Testis (tissue), 5 donors: ENCODE measurements at places on chromosomes 1 and 21.
A peak's percentile ranks its signal among the peaks of the same experiment; 100 is the strongest.

- no peaks in the 10 kb centered on the region for H3K27me3 ChIP-seq
- H3K27ac ChIP-seq, result peak overlapping the region; percentile 91
- peaks cover 37% of the 10 kb centered on the region for H3K4me1 ChIP-seq
- no peaks in the 10 kb centered on the region for H3K36me3 ChIP-seq
These were observed 654 bp upstream of the ARHGEF2 start for GRCh38 chr1:155978973-155979429.

GRCh38 chr1:169594391-169594790 is 8.1 kb upstream of the F5 start:
- no peak overlapping the region for H3K4me3 ChIP-seq
- no peak for DNase-seq
- H3K27me3 ChIP-seq, result no peaks in the 10 kb centered on the region
- H3K27ac ChIP-seq, result no peak overlapping the region
- H3K36me3 ChIP-seq, result no peaks in the 10 kb centered on the region

DNA sequence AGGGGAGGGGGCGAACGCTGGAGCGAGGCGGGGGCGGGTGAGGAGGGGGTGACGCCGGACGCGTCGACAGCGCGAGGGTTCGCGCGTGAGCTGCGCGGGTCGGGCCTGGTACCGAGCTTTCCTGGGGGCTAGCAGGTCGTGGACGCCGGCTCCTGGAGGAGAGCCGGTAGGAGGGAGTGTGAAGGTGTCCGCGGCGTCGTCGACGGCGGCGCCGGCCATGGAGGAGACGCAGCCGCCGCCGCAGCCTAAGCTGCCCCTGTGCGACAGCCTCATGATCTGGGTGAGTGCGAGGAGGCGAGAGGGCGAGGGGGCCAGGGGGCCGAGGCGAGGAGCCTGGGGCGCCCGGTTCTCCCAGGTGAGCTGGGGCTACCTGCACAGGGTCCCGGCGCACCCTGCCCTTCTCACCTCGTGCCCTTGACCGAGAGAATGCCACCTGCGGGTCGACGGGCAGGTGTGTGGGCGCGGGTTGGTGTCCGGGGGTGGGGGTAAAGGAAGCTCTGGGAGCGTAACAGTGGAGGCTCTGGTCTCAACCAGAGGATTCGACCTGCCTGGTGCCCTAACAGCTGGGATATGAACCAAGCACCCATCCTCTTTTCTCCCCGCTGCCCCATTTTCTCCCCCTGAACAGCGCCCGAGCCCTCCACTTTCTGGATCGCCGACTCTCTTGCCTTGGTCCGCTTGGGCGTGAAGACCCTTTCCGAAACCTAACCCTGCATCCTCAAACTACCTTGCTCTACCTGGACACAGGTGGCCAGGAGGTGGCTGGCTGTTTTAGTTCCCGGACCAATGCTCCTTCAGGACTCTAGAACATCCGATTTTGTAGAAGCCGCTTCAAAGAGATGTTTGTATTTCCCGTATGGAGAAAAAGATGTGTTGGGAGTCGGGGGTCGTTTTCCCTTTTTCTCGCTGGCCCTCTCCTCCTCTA is at the start of gene HOOK1:
HOOK1 (plus strand) TSS at position 49 of the 925 bp plus-strand sequence; CDS start at position 218, 169 bp downstream.
- peak; percentile 27 for DNase-seq
- H3K4me1 ChIP-seq, result no peaks in the 10 kb centered on the region
- H3K27ac ChIP-seq, result no peak within 1 kb of the TSS
- H3K36me3 ChIP-seq, result no peaks in the 10 kb centered on the region
- no peaks in the 10 kb centered on the region for H3K27me3 ChIP-seq

GRCh38 chr21:44074315-44074958 is 32.8 kb upstream of the PWP2 start:
- no peaks in the 10 kb centered on the region for H3K36me3 ChIP-seq
- no peaks in the 10 kb centered on the region for H3K27me3 ChIP-seq
- H3K4me1 ChIP-seq, result no peaks in the 10 kb centered on the region
- DNase-seq, result no peak
- H3K27ac ChIP-seq, result no peak overlapping the region
- H3K4me3 ChIP-seq, result no peak overlapping the region

DNA sequence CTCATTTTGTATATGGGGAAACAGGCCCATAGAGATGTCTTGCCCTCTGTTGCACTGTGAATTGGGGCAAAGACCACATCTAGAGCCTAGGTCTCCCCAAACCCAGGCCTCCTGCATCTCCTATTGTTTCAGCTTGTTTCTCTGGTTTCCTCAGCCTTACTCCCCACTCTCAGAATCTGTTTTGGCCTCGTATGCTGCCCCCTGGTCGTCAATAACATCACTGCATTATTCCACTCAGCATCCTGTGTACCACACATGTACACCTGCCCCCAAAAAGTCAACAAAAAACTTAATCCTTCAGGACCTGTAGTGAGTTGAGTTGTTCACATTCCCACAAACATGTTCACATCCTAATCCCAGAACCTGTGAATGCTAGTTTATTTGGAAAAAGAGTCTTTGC is 184.8 kb downstream of the BRINP2 start:
- no peaks in the 10 kb centered on the region for H3K36me3 ChIP-seq
- H3K27me3 ChIP-seq, result no peaks in the 10 kb centered on the region
- peak; percentile 34 for DNase-seq

DNA sequence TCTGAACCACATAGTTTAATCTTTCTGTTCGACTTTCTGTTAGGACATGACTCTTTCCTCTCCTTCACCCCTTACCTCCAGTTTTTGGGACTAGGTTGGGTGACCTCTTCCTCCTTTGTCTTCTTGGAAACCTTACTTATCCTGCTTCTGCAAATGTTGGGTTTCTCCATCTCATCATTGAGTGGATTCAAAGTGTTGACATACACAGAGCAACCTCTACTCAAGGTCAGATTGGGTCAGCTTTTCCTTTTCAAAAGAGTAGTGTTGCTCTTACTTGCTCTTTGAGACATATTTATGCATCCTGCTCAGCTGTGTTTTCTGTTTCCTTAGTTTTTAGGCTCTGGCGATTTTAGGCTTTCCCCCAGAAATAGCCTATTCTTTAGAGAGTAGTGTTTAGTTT is 3.7 kb downstream of the CAMTA1 start:
- H3K27ac ChIP-seq, result no peak overlapping the region
- peaks cover 11% of the 10 kb centered on the region for H3K4me1 ChIP-seq
- no peak overlapping the region for H3K4me3 ChIP-seq
- H3K36me3 ChIP-seq, result no peaks in the 10 kb centered on the region
- H3K27me3 ChIP-seq, result no peaks in the 10 kb centered on the region

- peak; percentile 96 for DNase-seq
- H3K4me3 ChIP-seq, result no peak overlapping the region
- H3K27me3 ChIP-seq, result no peaks in the 10 kb centered on the region
- peak overlapping the region; percentile 33 for H3K27ac ChIP-seq
These were observed 33.6 kb downstream of the ACOT11 start for GRCh38 chr1:54581621-54582035.

GRCh38 chr1:201172326-201172725 is 18.1 kb upstream of the TMEM9 start:
- H3K4me1 ChIP-seq, result peaks cover 6% of the 10 kb centered on the region
- H3K36me3 ChIP-seq, result no peaks in the 10 kb centered on the region
- no peaks in the 10 kb centered on the region for H3K27me3 ChIP-seq
- no peak overlapping the region for H3K27ac ChIP-seq
- no peak overlapping the region for H3K4me3 ChIP-seq
- DNase-seq, result no peak

DNA sequence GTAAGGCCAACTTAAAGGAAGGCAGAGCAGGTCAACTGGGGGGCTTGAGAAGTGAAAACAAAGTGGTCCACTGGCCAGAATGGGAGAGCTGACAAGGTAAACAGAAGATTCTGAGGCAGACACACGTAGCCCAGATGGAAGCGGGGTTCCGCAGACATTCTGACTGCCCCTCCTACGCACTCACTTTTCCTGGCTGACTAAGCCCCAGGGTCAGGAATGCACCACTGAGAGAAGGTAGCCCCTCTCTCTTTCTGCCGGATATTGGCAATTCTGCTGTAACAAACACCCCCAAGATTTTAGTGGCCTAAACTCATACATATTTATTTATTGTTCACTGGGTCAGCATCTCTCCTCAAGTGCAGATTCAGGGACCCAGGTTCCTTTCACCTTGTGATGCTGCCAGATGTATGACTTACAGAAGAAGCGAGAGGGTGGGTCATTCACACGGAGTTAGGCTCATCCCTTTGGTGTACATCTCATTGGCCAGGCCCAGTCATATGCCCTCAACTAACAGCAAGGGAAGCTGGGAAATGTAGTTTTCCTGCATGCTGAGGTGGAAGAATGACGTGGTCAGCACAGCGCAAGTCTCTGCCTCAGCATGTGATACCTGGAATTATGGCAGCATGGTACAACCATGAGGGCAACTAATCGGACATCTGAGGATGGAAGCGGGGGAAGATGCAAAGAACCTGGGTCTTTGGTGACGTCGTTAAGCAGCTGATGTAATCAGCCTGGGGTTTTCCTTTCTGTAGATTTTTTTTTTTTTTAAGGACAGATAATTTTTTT is 43.4 kb upstream of the MRPS6 start:
- no peaks in the 10 kb centered on the region for H3K36me3 ChIP-seq
- DNase-seq, result peak; percentile 85
- H3K27me3 ChIP-seq, result no peaks in the 10 kb centered on the region
- H3K27ac ChIP-seq, result no peak overlapping the region
- peak overlapping the region; percentile 29 for H3K4me3 ChIP-seq

DNA sequence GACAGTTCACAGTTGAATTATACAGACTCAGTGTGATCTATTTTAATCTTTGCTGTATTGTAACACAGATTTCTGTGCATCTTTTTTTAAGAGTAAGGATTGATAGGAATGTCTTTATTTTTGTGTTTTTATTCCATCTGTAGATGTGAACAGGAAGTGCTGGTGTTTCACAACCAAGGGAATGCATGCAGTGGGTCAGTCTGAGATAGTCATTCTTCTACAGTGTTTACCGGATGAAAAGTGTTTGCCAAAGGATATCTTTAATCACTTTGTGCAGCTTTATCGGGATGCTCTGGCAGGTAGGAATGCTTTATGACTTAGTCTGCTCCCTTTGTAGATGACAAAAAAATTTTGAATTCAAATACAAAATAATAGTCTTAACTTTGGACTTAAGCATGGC is 84.5 kb downstream of the CC2D1B start:
- DNase-seq, result no peak
- H3K36me3 ChIP-seq, result no peaks in the 10 kb centered on the region
- no peak overlapping the region for H3K4me3 ChIP-seq
- no peaks in the 10 kb centered on the region for H3K4me1 ChIP-seq
- no peaks in the 10 kb centered on the region for H3K27me3 ChIP-seq

DNA sequence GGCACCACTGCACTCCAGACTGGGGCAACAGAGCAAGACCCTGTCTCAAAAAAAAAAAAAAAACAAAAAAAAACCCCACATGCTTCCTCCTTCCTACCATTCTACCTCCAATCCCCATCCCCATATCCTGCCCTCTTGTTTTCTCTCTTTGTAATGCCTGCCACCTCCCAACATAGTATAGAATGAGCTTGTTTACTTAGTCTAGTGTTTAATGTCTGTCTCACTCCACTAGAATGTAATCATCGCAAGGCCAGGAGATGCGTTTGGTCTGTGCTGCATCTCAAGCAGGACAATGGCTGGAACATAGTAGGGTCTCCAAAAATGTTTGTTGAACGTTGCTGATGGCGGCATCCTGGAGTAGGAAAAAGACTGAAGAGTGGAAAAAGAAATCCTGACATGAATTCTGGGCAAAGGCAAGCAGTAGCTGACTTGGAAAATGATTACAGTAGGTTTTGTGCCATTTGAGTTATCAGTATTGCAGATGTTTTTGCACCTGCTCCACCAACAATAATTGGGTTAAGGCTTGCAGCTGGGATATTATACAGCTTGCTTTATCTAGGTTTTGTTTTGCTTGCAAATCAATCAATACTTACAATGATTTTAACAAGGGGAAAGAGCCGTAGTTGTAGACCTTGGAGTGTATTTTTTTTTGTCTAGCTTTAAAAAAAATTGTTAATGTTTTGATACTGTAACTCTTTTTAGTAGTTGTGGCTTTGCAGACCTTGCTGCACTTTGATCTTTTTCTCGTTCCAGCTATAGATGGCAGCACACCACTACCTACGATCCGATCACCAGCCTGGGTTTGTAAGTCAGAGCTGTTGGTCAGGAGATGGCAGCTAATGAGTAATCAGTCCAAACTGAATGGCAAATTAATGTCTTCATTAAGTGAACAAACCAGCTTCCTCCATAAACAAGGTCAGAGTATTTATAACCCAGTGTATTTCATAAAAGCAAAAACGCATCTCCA is 62.4 kb downstream of the BACH1 start:
- H3K4me1 ChIP-seq, result no peaks in the 10 kb centered on the region
- no peak overlapping the region for H3K27ac ChIP-seq
- no peak overlapping the region for H3K4me3 ChIP-seq
- no peaks in the 10 kb centered on the region for H3K27me3 ChIP-seq
- H3K36me3 ChIP-seq, result no peaks in the 10 kb centered on the region

DNA sequence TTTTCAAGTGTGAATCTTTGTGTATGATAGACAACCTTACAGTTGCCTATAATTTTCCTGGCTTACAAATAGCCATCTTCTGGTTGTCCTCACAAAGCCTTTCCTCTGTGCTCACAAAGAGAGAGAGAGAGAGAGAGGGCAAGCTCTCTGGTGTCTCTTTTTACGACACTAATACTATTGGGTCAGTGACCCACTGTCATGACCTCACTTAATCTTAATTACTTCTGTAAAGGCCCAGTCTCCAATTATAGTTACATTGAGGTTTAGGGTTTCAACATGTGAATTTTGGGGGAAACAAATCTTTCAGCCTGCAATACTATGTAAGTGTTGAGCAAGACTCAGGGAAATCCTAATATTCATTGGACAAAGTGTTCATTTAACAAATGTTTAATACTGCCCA is 167.4 kb upstream of the COL11A1 start:
- H3K4me3 ChIP-seq, result no peak overlapping the region
- no peak overlapping the region for H3K27ac ChIP-seq
- H3K4me1 ChIP-seq, result no peaks in the 10 kb centered on the region
- no peaks in the 10 kb centered on the region for H3K27me3 ChIP-seq
- no peaks in the 10 kb centered on the region for H3K36me3 ChIP-seq
- DNase-seq, result no peak

- no peak for DNase-seq
- no peak overlapping the region for H3K27ac ChIP-seq
- H3K27me3 ChIP-seq, result no peaks in the 10 kb centered on the region
- no peak overlapping the region for H3K4me3 ChIP-seq
These were observed 68.5 kb upstream of the SDC3 start for GRCh38 chr1:30977105-30977504.

- H3K4me1 ChIP-seq, result no peaks in the 10 kb centered on the region
- H3K4me3 ChIP-seq, result peak overlapping the region; percentile 61
- no peaks in the 10 kb centered on the region for H3K27me3 ChIP-seq
- DNase-seq, result peak; percentile 30
These were observed 282 bp downstream of the RSPH1 start for GRCh38 chr21:42495765-42496119.

GRCh38 chr1:197783510-197783948 is 8.2 kb upstream of the DENND1B start:
- no peak overlapping the region for H3K4me3 ChIP-seq
- no peaks in the 10 kb centered on the region for H3K27me3 ChIP-seq
- no peaks in the 10 kb centered on the region for H3K4me1 ChIP-seq
- no peak for DNase-seq
- H3K27ac ChIP-seq, result no peak overlapping the region
- no peaks in the 10 kb centered on the region for H3K36me3 ChIP-seq
